ENCODE measurements at places on chromosomes 4 and X.

- peak; percentile 5 for DNase-seq
Measured at GRCh38 chrX:123909523-123909922, 49.7 kb downstream of the XIAP start.

DNA sequence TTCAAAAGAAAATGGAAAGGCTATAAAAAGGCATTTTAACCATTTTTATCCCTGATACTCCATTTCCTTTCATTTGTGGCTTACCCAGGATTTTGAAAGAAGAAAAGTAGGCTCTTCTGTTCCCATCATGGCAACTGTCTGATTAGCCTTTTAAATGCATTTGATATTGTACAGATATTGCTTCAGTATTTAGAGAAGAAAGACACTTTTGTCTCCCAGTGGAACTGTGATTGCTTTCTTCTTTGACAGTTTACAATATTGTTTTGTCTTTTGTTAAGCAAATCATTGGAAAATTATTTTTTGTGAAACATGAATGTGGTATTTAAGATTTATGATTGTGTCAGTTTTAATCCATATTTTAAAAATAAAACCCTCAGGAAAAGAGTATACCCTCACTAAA lies 297.4 kb upstream of the TACR3 start:
- no peak for DNase-seq

DNA sequence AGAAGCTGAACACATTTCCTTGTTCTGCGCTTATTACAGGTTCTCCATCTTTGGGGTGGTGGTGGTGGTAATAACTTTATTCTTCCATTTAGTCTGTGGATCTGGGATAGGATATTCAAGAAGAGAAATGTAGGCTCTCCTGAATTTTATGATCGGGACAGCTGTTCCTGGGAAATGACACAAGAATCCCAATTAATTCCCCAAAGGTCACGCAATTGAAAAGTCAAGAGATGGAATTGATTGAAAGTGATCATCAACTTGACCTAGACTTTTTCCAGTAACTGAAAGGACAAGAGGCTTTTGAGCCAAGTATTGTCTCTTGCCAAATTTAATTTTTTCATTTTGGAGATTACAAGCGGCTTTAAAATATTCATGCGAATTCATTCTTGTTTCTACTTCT lies 98.7 kb upstream of the CBLL2 start:
- DNase-seq: no peak

DNA sequence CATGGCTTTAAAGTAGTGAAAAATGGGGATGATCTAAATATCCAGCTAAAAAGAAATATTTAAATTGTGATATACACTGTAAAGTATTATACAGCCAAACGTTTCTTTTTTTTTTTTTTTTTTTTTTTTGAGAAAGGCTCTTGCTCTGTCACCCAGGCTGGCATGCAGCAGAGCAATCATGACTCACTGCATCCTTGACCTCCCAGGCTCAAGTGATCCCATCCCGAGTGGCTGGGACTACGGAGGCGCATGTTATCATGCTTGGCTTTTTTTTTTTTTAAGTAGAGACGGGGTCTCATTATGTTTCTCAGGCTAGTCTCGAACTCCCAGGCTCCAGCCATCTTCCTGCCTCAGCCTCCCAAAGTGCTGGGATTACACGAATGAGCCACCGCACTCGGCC lies 17.1 kb downstream of the SMIM14 start:
- DNase-seq: peak; percentile 86

- no peak for DNase-seq
Measured at GRCh38 chrX:68757331-68757730, 71.5 kb upstream of the EFNB1 start.

- DNase-seq: no peak
Measured at GRCh38 chr4:3209551-3210325, 39.2 kb upstream of the MSANTD1 start.
